ENCODE measurements at places on chromosomes 1 and 21. TPM values are rescaled to one million over a fixed set of nuclear protein-coding genes. Genes with fewer than 3 reads are reported as not detected.

GRCh38 chr1:89999628-90000027 is 4.7 kb downstream of the ZNF326 start:
- no peak for DNase-seq

DNA sequence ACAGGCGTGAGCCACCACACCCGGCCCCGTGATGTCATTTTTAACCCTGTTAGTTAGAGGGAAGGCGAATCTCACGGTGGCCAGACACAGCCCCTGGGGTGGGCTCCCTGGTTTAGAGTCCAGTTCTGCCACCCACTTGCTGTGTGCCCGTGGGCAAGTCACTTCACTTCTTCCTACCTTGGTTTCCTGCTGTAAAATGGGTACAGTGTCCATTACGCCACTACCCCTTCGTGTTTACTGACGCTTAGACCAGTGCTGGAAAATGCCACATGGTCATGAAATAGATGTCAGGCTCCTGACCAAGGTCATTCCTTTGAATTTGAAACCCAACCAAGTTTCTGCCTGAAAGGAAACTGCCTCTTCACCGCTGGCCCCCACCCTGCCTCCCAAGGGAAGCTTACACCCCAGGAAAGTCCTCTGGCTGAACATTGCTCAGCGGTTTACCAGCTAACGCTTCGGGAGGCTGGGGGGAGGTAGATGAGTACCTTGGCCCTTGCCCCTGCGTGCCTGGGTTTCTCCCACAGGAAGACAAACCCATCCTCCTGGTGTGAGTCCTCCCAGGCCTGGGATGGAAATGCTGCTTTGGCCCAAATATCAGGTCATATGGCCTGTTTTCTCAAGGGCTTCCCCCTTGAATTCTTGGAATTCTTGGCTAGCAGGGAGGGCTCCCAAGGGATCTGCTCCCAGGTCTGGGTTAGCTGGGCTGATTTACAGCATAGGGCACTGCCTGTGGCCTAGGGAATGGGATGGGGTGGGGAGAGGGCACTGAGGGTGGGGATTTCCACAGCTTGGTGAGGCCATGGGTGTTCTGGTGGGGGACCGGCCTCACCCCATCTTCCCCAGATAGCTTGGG is 7.6 kb upstream of the AADACL4 start:
- DNase-seq, result no peak

GRCh38 chr1:151108331-151108730 is 37.8 kb downstream of the GABPB2 start:
- no peak for DNase-seq

DNA sequence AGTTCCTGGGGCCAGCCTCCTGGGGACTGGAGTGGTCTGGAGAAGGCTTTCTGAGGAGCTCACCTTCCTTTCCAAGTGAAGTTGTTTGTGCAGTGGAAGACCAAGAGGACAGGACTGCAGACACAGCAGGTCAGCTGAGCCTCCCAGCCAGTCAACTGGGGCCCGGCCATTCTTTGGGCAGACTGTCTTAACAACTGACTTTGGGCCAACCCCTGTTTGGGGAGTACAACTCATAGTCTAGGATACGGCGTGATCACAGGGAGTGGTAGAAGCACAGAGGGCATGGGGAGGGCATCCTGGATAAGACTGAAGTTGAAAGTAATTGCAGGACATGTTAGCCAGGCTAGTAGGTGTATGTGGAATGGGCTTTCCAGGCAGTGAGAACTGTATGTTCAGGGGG is 50.3 kb downstream of the PGM1 start:
- no peak for DNase-seq

DNA sequence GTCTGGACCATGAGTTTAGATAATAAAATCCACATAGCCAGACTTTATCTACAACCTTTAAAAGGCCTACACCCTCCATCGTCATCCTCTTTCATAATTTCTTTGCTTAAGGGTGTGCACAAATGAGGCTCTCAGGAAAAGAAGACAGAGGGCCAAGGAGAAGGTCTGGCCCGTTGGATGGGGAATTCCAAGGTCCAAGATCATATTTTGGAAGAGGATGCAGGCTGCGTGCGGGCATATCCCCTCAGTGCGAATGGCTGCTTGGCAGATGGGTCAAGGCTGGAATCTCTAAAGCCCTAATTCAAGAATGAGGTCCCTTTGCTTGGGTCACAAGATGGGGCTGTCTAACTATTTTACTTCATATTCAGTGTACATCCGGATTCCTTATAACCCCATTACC is 782.2 kb upstream of the NCAM2 start:
- no peak for DNase-seq

DNA sequence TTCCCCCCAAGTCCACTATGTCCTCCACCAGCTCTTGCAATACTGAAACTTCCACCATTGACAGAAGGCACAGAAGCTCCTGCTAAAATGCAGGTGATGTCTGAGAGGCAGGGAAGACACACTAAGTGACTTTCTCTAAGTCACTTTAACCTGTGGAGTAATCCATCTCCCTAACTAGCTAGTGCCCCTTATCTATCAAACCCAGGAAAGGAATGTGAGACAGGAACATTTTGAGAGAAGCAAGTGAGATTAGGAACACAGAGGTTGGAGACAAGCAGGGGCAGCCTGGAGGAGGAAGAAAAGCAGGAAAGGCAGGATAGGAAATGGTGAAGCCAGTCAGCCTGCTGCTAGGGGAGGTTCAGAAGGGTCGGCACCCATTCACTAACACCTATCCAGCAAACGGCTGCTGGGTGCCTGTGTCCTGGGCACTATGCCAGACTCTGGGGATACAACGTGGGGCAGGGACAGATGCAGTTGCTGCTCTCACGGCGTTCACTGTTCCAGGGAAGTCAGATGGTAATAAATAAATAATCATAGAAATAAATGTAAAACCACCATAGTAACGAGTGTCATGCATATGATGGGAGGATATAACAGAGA is 7.0 kb downstream of the GPA33 start:
- peak; percentile 35 for DNase-seq

GRCh38 chr1:106515375-106515774 is 541.1 kb upstream of the PRMT6 start:
- DNase-seq, result no peak

DNA sequence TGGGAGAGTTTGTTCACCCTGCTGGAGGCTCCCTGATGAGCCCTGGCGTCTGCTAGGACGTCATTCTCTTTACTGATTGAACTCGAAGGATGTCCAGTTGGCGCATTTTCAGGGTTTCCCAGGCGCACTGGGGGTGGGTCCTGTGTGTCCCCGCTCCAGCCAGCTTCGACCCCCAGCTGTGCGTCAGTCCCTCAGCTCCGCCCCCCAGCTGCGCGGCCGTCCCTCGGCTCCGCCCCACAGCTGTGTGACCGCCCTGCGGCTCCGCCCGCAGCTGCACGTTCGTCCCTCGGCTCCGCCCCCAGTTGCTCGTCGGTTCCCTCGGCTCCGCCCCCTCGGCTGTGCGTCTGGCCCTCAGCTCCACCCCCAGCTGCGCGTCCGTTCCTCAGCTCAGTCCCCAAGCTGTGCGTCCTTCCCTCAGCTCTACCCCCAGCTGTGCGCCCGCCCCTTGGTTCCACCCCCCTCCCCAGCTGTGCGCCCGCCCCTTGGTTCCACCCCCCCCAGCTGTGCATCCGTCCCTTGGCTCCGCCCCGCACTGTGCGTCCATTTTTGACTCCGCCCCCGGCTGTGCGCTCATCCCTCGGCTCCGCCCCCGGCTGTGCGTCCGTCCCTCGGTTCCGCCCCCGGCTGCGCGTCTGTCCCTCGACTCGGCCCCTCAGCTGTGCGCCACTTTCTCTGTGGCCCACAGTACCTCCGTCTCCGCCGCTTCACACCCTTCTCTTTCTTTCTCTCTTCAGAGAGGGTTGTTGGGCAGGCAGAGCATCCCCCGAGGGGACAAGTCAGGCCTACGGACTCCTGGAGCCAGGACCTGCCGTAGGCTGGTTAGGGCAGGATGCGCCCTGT is 61.3 kb downstream of the FAAP20 start:
- DNase-seq, result peak; percentile 99

- DNase-seq, result no peak
Measured at GRCh38 chr1:7707527-7707926, 63.6 kb upstream of the VAMP3 start.

- peak; percentile 30 for DNase-seq
Measured at GRCh38 chr1:219121679-219122078, 52.0 kb upstream of the LYPLAL1 start.

DNA sequence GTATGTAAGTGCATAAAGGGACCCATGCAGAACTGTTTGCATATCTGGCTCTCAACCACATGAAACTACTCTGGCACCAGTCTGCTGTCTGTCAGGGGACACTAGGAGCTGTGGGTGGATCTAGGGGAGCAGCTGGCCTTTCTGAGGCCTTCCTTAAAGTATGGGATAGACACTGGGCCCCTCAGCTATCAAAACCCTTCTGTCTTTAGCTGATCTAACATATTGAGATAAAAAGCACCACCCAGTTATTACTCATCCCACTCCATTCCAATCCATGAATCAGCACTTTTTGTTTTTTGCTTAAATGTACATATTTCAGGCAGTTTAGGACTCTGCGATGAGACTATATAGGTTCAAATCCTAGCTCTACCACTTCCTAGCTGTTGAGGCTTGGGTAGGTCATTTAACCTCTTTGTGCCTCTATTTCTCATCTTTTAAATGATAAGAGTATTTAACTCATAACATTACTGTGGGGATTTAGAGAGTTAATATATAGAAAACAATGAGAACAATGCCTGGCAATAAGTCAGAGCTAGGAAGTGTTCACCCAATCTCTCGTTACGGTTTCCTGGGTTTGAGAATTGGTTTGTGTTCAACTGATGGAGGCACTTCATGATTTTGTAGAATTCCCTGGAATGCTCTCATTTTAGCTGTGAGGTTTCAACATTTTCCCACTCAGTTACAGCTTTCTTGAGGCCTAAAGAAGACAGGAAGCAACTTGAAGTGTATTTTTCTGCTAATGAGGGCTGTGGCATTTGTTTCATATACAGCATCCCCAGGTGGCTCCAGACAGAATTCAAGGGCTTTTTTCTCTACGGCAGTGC is 68.9 kb downstream of the LRIG2 start:
- no peak for DNase-seq

DCST1 gene
- not detected for total RNA-seq

TRIM17 gene
- total RNA-seq, result not detected

KPRP gene
- total RNA-seq, result 0.21 TPM

SELENBP1 gene
- total RNA-seq, result 40.3 TPM

BSND gene
- total RNA-seq, result not detected

MAP3K21 gene
- total RNA-seq, result 1.4 TPM
